Germinal center (tissue), 1 donor: ENCODE measurements at places on chromosomes 12 and 14.

DNA sequence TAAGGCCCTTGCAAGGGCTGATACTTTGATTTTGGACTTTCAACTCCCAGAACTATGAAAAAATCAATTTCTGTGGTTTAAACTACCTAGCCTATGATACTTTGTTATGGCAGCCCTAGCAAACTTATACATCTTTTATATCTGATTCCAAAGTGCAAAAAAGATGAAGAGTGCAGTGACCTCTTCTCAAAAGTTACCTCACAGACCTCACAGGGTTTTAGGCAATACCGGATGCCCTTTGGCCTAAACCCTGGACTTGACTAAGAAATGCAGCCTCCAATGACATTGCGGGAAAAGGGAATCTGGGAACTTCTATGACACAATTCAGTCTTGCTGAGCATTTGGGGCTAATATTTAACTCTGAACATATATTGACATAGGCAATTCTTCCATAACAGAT lies 63.3 kb downstream of the IGF1 start:
- DNase-seq, result no peak

GRCh38 chr12:108825201-108825950 lies 32.0 kb downstream of the SSH1 start:
- DNase-seq, result no peak

GRCh38 chr12:46402941-46403718 lies 30.6 kb upstream of the SLC38A2 start:
- DNase-seq, result no peak

DNA sequence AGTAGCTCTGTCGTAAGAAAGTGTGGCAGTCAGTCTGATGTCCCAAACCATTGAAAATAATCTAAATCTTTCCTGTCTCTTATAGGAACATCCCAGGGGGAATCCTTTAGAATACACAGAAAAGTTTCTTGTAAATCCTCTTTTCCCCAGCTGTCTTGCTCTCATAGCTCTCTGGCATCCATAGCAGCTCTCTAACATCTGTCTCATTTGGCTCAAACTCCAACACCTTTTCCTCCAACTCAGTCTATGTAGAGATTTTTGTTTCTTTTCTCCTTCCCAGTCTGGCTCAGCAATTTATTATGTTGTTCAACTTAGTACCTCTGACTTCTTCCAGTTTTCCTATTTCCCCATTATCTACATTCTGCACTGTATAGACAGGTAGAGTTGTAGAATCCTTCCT lies 84.4 kb upstream of the NEDD1 start:
- no peak for DNase-seq

- no peak for DNase-seq
Observed at GRCh38 chr12:48451372-48451771, 21.0 kb upstream of the ANP32D start.

DNA sequence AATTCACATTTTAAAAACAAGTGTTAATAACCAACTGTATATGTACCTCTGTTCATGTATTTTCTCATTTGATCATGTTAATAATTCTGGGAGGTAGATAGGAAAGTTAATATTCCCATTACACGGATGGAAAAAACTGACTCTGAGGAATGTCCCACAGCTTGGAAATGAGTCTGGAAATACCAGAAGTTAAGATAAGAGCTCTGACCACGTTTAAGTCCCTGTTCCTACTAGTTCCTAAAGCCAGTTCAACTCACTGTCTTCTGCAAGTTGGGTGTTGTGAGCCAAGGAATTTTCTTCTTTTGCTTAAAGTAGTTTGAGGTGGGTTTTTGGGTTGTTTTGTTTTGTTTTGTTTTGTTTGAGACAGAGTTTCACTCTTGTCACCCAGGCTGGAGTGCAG lies 104.5 kb downstream of the TMEM30B start:
- DNase-seq, result no peak

GRCh38 chr14:65080960-65081747 lies 21.2 kb downstream of the MAX start:
- DNase-seq, result no peak

GRCh38 chr12:63916561-63917476 lies 72.3 kb downstream of the SRGAP1 start:
- no peak for DNase-seq

DNA sequence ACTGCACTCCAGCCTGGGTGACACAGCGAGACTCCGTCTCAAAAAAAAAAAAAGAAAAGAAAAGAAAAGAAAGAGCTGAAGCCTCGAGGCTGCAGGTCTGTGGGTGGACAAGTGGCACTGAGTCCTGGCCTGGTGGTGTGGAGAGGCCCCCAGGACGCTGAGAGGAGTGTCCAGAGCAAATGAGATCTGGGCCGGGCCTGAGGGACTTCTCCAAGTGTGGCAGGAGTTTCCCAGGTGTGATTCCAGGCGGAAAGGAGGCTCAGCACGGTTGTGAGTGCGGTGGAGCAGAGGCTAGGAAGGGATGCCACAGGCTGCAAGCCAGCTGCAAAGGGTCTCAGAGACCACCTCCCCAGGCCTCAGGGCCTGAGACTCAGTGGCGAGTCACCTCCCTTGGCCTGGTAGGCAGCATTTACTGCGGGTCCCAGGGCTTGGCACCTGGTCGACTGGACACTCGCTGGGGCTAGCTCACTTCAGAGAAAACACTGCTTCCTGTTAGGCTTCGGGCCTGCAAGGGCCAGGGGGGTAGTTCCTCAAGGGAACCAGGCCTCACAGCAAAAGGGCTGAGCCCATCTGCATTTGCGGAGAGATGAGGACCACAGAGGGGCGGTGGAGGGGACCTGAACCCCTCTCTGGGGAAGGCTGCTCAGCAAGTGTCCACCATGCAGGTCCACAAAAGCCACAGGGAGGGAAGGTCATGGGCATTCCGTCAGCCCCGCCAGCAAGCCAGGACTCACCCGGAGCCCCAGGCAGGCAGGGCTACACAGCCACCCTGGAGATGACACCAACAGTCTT lies 11.7 kb downstream of the TTC7B start:
- DNase-seq, result no peak

- DNase-seq, result no peak
Observed at GRCh38 chr12:54173906-54174471, 14.8 kb downstream of the SMUG1 start.

- DNase-seq, result no peak
Observed at GRCh38 chr12:131828671-131829355, 620 bp downstream of the MMP17 start.

- no peak for DNase-seq
Observed at GRCh38 chr12:124233041-124233796, 61.7 kb upstream of the RFLNA start.

GRCh38 chr12:65879878-65880277 lies 55.6 kb downstream of the HMGA2 start:
- no peak for DNase-seq

- no peak for DNase-seq
Observed at GRCh38 chr12:109888179-109889020, 8.1 kb upstream of the GLTP start.

- DNase-seq, result no peak
Observed at GRCh38 chr12:131640525-131640924, 70.4 kb upstream of the SFSWAP start.

DNA sequence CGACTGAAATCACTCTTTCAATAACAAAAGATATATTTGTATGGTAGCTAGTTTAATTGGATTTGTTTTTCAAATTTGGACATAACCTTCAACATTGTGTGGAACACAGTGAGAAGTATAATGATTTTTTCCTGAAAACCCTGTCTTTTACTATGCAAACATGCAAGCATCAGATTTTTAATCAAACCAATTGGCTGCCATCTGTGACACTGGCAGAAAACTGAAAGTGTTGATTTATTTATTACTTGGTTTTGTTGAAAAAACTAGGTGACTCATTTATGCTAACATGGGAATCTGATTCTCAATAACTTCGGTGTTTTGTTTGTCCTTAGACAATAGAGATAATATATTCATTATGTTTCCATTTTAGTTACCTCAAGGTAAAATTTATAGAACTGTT lies 82.0 kb downstream of the NTS start:
- DNase-seq, result no peak

GRCh38 chr12:124301084-124301654 lies 6.3 kb downstream of the RFLNA start:
- DNase-seq, result no peak

- no peak for DNase-seq
Observed at GRCh38 chr12:53004178-53004577, 2.1 kb upstream of the EIF4B start.

GRCh38 chr14:103427485-103428443 lies 42.5 kb downstream of the MARK3 start:
- DNase-seq, result no peak

DNA sequence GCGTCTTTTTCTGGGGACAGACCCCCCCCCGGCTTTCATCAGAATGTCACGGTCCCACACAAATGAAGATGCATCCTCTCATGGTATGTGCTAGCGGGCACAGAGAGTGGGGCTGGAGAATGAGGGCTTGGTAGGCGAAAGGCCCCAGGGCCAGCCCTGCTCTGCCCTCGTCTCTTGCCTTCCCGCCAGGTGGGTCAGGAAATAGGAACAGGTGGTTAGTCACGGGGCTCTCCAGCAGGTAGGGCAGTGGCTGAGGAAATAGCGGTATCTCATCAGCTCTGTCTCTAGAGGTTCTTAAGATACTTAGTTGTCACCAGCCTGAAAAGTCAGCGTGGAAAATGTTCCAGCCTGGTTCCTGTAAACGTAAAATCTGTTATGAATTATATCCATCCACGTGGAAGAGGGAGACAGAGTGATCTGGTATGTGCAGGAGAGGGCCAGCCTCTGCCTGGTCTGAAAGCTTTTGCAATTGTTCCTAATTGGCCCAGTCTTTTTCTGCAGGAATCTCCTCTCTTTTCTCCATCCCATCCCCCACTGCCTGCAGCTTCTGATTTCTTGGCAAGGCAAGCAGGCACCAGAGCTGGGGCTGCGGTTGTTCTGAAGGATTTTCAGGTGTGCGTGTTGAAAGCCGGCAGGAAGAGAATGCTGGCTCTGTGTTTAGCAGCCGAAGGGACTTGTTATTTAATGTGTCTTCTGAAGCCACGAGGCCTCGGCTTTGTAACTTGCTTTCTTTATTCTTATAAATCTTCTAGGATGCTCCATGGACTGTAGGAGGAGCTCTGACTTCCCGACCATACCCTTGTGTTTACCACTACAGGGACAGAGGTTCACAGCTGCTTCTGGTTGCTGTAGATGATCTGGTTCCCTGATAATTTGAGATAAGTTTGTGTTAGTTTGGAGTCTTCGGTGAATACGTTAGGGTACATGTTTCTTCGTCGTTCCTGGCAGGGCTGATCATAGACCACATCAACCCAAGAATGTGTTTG lies 131.1 kb downstream of the CACNA1C start:
- DNase-seq, result no peak
